ENCODE measurements at places on chromosomes 2 and 18. TPM values are rescaled to one million over a fixed set of nuclear protein-coding genes. Genes with fewer than 3 reads are reported as not detected.

GRCh38 chr2:8312861-8313830 lies 368.7 kb upstream of the ID2 start:
- DNase-seq: no peak

Gene GREB1
- total RNA-seq: 0.57 TPM

DNA sequence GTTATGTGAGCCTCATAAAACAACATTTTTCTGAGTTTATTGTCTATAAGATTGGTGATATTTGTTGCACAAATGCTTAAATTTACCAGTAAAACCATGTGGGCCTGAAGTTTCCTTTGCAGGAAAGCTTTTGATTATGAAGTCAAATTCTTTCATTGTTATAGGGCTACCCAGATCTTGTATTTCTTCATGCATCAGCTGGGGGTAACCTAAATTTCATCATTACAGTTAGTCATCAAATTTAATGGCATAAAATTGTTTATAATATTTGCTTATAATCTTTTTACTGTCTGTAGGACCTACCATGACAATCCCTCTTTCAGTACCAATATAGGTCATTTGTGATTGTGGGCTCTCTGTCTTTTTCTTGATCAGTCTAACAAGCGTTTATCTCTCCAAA lies 47.8 kb downstream of the SMAD2 start:
- peak; percentile 14 for DNase-seq

- peak; percentile 82 for DNase-seq
These were observed 48.2 kb downstream of the SLC66A3 start for GRCh38 chr2:11203480-11203879.

GRCh38 chr2:68687018-68687417 lies 43.6 kb downstream of the PROKR1 start:
- no peak for DNase-seq

- no peak for DNase-seq
These were observed 14.2 kb downstream of the PLEK start for GRCh38 chr2:68379184-68379708.

- DNase-seq: no peak
These were observed 72.7 kb upstream of the MGAT5 start for GRCh38 chr2:134181219-134181618.

GRCh38 chr2:172288603-172289002 lies 138.8 kb upstream of the ITGA6 start:
- peak; percentile 69 for DNase-seq

DNA sequence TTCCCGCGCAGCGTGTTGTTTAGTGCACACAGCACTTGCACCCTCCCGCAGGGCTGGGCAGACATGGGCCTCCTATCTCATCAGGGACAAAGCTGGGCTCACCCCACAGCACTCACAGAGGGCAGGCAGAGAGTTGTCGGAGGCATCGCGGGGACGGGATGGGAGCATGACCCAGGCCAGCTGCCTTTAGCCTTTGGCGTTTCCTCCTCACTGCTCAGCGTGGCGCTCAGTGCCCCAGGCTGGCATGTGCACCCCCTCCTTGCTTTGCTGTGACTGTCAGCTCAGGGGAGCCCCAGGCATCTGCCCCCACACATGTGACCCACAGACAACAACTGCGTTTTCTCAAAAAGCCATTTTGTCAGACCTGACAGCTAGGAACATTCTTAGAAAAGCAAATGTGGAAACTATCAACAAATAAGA lies 101.1 kb downstream of the RNF144A start:
- DNase-seq: no peak

GRCh38 chr2:10238396-10238795 lies 64.3 kb upstream of the HPCAL1 start:
- DNase-seq: no peak

Gene KLHL41
- total RNA-seq: 32.3 TPM

Gene LCT
- not detected for total RNA-seq

- no peak for DNase-seq
These were observed 15.9 kb downstream of the LTBP1 start for GRCh38 chr2:32962690-32963089.

DNA sequence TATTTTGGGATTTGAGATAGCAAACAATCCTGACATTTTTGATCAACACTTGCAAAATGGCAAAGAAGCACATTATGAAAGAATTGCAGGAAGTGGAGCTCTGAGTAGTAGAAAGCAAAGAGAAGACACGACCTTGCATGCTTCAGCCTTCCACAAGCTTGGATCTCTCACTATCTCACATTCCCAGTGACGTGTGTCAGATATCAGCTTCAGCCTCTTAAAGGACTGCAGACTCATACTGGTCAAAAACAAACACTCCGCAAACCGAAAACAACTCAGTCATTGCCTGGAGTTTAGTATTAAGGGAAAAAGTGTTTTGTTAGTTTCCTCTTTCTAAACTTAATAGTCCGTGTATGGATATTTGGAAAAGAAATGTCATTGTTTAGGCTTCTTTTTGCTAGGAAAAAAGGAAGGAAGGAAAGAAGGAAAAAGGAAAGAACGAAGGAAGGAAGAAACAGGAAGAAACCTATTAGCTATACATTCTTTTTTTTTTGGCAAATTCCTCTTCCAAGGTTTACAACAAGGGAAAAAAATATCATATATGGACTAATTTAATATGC lies 32.6 kb upstream of the SLC40A1 start:
- peak; percentile 92 for DNase-seq

- DNase-seq: no peak
These were observed 44.6 kb upstream of the LRP2 start for GRCh38 chr2:169406891-169407290.

GRCh38 chr2:39153312-39153711 lies 32.5 kb upstream of the SOS1 start:
- no peak for DNase-seq

Gene ZSWIM2
- total RNA-seq: 0.06 TPM

- DNase-seq: peak; percentile 64
These were observed at the start of gene GAD1 for GRCh38 chr2:170816504-170817092. GAD1 (plus strand) TSS chr2:170816887; CDS start chr2:170818592, 1,705 bp downstream.

Gene SERPINB11
- not detected for total RNA-seq

- peak; percentile 58 for DNase-seq
These were observed 39.9 kb upstream of the ELOA2 start for GRCh38 chr18:47075098-47075883.
